ENCODE measurements at places on chromosomes 16 and 17. TPM values are rescaled to one million over a fixed set of nuclear protein-coding genes. Genes with fewer than 3 reads are reported as not detected.
A peak's percentile ranks its signal among the peaks of the same experiment; 100 is the strongest.

GRCh38 chr16:1865902-1866690 lies 5.9 kb downstream of the MEIOB start:
- no peak overlapping the region for H3K27ac ChIP-seq
- no peaks in the 10 kb centered on the region for H3K4me1 ChIP-seq
- no peak for DNase-seq
- H3K27me3 ChIP-seq = peaks cover 32% of the 10 kb centered on the region

DNA sequence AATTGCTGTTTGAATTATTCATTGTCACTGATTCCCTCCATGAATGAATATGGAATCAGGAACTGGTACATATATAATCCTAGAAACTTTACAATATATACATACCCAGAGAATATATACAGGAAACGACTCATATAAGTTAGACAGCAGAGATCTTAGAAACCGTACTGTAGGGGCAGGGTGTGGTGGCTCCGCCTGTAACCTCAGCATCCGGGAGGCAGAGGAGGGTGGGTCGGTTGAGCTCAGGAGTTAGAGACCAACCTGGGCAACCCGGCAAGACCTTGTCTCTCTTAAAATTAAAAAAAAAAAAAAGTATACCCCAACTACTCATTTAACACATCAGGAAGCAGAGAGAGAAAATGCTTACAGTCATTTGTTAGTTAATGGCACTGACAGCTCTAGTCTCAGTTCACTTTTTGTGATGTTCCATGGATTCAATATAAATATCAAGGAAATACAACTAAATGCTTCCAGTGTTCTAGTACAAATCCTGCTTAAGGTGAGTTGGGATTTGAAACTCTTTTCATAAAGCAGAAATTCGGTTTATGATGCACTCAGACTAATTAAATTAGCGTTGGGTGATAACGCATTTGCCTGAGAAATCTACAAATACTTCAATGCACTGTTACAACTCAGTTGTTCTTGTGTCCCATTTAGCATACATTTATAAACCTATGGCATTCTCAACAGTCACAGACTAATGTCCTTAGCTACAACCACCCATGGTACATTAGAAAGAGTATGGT lies 5.6 kb downstream of the GLG1 start:
- H3K27me3 ChIP-seq = no peaks in the 10 kb centered on the region
- no peak for DNase-seq
- no peak overlapping the region for H3K27ac ChIP-seq
- peak overlapping the region; percentile 15 for H3K4me3 ChIP-seq
- peaks cover 9% of the 10 kb centered on the region for H3K4me1 ChIP-seq

DNA sequence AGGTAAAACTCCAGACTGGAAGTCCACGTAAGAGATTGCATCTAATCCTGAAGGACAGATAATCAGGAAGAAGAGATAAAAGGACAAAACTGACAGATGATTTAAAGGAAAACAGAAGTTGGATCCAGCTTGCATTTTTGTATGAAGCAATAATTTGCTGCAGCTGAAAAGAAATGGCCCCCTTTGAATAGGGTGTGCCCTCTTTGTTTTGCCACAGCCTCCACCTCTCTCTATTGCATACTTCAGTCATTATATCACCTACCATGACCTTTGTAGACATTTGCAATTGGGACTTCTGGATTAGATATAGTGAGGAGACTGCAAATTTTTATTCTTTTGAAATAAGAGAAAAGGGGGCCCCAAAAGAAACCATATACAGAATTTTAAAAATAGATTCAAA lies 8.1 kb downstream of the NOG start:
- peaks cover 81% of the 10 kb centered on the region for H3K27me3 ChIP-seq
- DNase-seq = no peak

GRCh38 chr17:41647940-41648410 lies 23.6 kb upstream of the KRT17 start:
- no peak overlapping the region for H3K27ac ChIP-seq
- no peaks in the 10 kb centered on the region for H3K4me1 ChIP-seq
- no peaks in the 10 kb centered on the region for H3K36me3 ChIP-seq
- peak; percentile 100 for DNase-seq
- peak overlapping the region; percentile 27 for H3K4me3 ChIP-seq

DNA sequence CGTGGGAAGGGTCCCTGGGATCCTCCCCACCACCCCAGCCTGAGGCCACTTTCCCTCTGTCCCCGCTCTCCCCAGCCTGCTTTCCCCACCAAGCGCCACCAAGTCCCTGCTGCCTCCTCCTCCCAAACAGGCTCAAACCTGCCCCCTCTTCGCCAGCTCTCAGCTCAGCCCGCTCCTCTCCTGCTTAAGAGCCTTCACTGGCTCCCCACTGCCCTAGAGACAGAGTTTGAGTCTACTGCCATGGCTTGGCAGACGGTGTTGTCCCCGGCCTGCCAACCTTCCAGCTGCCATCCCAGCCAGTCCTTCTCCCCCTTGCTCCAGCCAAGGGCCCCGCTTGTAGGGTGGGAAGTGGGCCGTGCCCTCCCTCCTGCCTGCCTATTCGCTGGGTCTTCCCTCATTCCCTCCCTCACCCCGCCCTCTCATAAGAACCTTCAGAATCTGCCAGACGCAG lies 11.1 kb downstream of the IL4R start:
- peak; percentile 88 for DNase-seq
- H3K27ac ChIP-seq = no peak overlapping the region
- peaks cover 15% of the 10 kb centered on the region for H3K4me1 ChIP-seq
- no peaks in the 10 kb centered on the region for H3K27me3 ChIP-seq
- H3K4me3 ChIP-seq = no peak overlapping the region

DNA sequence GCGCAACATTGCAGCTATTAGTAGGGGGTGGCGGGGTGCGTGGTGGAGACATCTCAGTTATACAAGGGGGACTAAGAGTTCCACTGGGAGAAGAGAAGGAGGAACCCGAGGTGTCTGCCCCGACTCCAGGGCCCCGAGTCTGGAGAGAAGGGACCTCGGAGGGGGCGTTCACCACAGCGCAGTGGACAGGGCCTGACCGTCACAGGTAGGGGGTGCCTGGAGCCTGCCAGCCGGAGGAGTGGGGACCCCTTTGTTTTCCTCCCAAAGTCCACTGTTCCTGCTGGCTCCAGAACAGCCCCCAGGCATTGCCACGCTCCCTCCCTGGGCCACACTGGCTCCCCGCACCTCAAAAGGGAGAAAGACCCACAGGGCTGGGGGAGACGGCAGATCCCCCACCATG lies 175.9 kb upstream of the TNRC6C start:
- no peak overlapping the region for H3K27ac ChIP-seq
- H3K36me3 ChIP-seq = no peaks in the 10 kb centered on the region
- peaks cover 43% of the 10 kb centered on the region for H3K27me3 ChIP-seq
- H3K4me3 ChIP-seq = no peak overlapping the region

DNA sequence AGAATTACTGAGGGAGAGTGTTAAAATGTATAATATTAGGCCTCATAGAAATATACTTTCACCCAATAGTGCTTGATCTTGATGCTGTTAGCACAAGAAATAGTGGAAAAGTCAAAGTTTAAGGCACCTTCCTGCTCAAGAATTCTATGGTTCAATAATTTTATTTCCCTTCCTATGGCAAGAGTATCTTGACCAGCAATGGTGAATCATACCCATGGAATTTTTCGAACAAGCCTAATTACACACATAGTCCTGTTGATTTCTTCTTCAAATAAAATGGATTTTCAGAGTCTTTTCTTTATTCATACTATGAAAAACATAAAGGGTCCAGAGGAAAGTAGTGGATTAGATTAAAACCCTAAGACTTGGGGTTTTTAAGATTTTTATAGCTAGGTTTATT lies 810.6 kb downstream of the CDH11 start:
- no peaks in the 10 kb centered on the region for H3K36me3 ChIP-seq
- no peak overlapping the region for H3K27ac ChIP-seq
- DNase-seq = no peak
- no peaks in the 10 kb centered on the region for H3K4me1 ChIP-seq
- H3K27me3 ChIP-seq = no peaks in the 10 kb centered on the region

Gene GP1BA
- total RNA-seq = not detected

Gene CMTM2
- total RNA-seq = not detected

Data from endodermal cell (in vitro differentiated cells).